ENCODE measurements at places on chromosomes 4 and X.

- DNase-seq, result no peak
These were observed 964.9 kb upstream of the GRIA3 start for GRCh38 chrX:122219226-122219625.

DNA sequence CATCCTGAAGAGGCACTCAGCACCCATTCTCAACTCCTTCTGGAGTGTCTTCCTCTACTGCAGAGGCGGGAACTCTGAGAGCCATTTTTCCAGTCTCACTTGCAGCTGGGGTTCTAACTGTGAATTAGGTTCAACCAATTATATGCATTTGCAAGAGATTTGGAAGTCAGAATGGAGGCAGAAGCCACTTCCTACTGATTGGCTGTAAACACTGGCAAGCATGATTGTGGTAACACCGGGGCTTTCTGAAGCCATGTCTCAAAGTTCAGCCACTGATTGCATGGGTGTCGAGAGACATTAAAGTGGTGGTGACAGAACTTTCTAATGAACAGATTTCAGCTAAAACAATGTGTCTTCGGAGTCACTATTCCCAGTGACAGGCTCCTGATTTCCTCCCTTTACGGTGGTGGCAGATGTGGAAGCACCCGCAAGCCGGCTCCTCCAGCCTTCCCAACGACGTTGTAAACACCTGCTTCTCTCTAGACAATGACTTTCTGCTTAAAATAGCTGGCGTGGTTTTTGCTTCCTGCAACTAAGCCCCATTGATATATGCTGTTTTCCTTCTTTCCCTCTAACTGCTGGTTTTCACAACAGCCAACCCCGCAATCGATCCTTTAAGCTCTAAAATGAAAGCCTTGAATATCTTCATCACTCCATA, 92.0 kb downstream of the IRF2 start:
- no peak for DNase-seq

- no peak for DNase-seq
These were observed 40.2 kb upstream of the NHSL2 start for GRCh38 chrX:71870208-71871098.

GRCh38 chr4:88628746-88629145, 36.5 kb downstream of the HERC3 start:
- DNase-seq, result no peak

DNA sequence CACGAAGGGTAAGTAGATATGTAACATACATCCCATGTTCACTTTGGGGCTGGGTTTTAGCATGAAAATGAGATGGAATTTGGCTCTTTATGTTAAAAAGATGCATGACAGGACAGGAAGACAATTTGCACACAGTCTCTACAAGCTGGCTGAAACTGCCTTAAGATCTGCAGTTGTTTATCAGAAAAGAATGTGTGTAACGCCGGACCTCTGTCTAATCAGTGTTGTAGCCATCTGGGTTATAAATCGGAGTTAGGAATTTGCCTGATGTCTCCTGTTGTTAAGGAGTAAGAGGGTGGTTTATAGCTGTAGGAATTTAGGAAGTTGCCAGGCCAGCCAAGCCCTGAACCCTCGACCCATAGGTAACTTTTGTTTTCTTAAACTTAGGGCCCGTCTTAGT, 562.9 kb upstream of the FAT1 start:
- DNase-seq, result no peak

DNA sequence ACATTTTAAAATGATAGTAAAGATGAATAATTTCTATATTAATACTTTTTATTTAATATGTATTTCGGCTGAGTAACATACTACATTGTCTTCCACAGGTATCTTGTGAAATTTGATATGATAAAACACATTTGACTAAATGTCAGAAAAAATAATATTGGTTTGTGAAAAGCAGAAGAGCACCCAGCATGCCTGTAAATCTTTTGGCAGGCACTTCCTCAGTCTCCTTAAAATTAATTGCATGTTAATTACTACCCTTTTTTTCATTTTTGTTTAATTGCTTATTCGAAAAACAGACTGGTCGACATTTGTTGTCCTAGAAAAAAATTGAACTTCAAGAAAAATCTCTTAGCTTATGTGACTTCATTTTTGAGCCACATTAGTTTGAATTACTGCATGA, 40.6 kb downstream of the CLCN3 start:
- no peak for DNase-seq

DNA sequence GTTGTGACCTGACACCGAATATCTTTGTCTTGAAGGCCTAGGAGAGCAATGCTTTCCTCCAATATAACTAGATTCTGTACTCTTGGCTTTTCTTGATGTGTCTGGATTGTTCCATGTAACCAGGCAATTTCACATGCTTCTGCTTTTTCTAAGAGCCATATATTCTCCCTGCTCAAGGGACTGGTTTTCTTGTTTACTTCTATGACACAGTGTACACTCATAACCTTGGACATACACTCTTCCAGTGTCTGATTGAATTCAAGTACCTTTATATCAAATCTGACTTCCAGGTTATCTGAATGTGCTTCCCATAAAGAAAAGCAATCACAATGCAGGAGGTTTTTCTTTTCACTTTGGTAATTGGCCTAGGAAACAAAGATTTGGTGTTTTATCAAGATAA, 17.4 kb upstream of the EIF4E start:
- DNase-seq, result no peak

- DNase-seq, result no peak
These were observed 297.4 kb upstream of the SFRP2 start for GRCh38 chr4:154086247-154086646.

Measured in bone marrow (tissue), 2 donors.